ENCODE measurements at places on chromosomes 2 and 18. TPM values are rescaled to one million over a fixed set of nuclear protein-coding genes. Genes with fewer than 3 reads are reported as not detected.

DNA sequence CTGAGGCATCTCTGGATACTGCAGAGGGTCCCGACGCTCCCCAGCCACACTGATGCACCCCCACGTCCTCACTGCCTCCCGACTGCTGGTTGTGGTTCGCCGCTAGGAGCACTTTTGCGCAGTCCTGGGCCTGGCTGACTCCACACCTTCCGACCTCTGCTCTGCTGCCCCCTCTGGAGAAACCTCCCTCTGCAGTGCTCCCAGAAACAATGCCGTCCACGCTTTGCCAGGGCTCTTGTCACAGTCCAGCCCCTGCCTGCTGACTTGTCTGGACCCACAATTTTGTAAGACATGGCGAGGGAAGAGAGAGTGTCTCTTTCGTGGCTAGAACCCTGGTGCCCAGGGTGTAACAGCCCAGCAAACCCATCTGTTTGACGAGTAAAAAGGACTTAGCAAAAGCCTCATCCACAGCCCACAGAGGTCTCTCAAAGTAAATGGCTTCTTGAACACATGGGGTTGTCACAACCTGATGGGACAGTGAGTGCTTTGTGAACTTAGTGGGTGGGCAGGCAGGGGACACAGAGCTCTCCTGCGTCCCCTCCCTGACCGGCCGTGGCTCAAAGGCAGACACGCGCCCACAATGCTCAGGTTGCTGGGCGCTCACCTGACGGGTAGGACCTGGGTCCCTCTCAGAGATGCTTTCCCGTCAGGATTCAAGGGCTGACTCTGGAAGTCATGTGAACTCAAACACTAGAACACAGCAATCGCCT, 4.0 kb downstream of the COPS9 start:
- H3K36me3 ChIP-seq = peaks cover 28% of the 10 kb centered on the region
- H3K4me1 ChIP-seq = peaks cover 17% of the 10 kb centered on the region
- no peak overlapping the region for H3K4me3 ChIP-seq
- no peaks in the 10 kb centered on the region for H3K27me3 ChIP-seq
- no peak for DNase-seq

GRCh38 chr2:31097962-31098613, 40.2 kb downstream of the GALNT14 start:
- H3K4me1 ChIP-seq = no peaks in the 10 kb centered on the region
- H3K36me3 ChIP-seq = no peaks in the 10 kb centered on the region
- DNase-seq = no peak
- H3K27me3 ChIP-seq = no peaks in the 10 kb centered on the region
- no peak overlapping the region for H3K27ac ChIP-seq

- H3K36me3 ChIP-seq = no peaks in the 10 kb centered on the region
- no peak for DNase-seq
- no peak overlapping the region for H3K4me3 ChIP-seq
- H3K27me3 ChIP-seq = no peaks in the 10 kb centered on the region
Observed at GRCh38 chr2:158529379-158530259, 72.9 kb downstream of the PKP4 start.

- no peaks in the 10 kb centered on the region for H3K27me3 ChIP-seq
- no peaks in the 10 kb centered on the region for H3K36me3 ChIP-seq
- no peak overlapping the region for H3K27ac ChIP-seq
- peaks cover 12% of the 10 kb centered on the region for H3K4me1 ChIP-seq
- no peak for DNase-seq
Observed at GRCh38 chr2:135255208-135255607, 203.1 kb downstream of the RAB3GAP1 start.

Gene RFX8
- total RNA-seq = not detected

Gene BCL11A
- not detected for total RNA-seq

Gene PROC
- 5.8 TPM for total RNA-seq

Gene SNORC
- 20.0 TPM for total RNA-seq

Gene CNGA3
- not detected for total RNA-seq

Gene VWA3B
- total RNA-seq = not detected

GRCh38 chr18:31553800-31554199, 37.9 kb upstream of the TTR start:
- H3K27me3 ChIP-seq = no peaks in the 10 kb centered on the region
- H3K27ac ChIP-seq = no peak overlapping the region
- DNase-seq = no peak
- H3K4me3 ChIP-seq = no peak overlapping the region
- H3K36me3 ChIP-seq = no peaks in the 10 kb centered on the region
